ENCODE measurements at places on chromosomes 5 and 9. TPM values are rescaled to one million over a fixed set of nuclear protein-coding genes. Genes with fewer than 3 reads are reported as not detected.

Gene NAIP
- 1.4 TPM for total RNA-seq

Gene TTC39B
- total RNA-seq: 8.1 TPM

Gene SPINK14
- not detected for total RNA-seq

Gene CTNND2
- total RNA-seq: not detected

Gene GPR151
- not detected for total RNA-seq

Gene ARHGEF37
- total RNA-seq: 24.5 TPM

Gene TOR4A
- total RNA-seq: 36.1 TPM

Gene ROR2
- 0.24 TPM for total RNA-seq

Gene PLPP7
- total RNA-seq: not detected

Gene OXCT1
- total RNA-seq: 8.2 TPM

Gene ADGRV1
- 0.85 TPM for total RNA-seq

Gene GNA14
- not detected for total RNA-seq

Gene PPP1R26
- total RNA-seq: 25.1 TPM

Gene NME5
- 1.7 TPM for total RNA-seq

Gene FLT4
- total RNA-seq: 0.96 TPM

Gene SLCO4C1
- 0.21 TPM for total RNA-seq

Gene KIF20A
- total RNA-seq: 0.64 TPM

Gene CCNJL
- total RNA-seq: 1.5 TPM

Gene AKNA
- 2.3 TPM for total RNA-seq

Gene PCDHGA11
- total RNA-seq: 2.2 TPM

Gene FBXO4
- 6.5 TPM for total RNA-seq

Gene TRIP13
- total RNA-seq: 7.5 TPM
